ENCODE measurements at places on chromosomes 6 and 20.

DNA sequence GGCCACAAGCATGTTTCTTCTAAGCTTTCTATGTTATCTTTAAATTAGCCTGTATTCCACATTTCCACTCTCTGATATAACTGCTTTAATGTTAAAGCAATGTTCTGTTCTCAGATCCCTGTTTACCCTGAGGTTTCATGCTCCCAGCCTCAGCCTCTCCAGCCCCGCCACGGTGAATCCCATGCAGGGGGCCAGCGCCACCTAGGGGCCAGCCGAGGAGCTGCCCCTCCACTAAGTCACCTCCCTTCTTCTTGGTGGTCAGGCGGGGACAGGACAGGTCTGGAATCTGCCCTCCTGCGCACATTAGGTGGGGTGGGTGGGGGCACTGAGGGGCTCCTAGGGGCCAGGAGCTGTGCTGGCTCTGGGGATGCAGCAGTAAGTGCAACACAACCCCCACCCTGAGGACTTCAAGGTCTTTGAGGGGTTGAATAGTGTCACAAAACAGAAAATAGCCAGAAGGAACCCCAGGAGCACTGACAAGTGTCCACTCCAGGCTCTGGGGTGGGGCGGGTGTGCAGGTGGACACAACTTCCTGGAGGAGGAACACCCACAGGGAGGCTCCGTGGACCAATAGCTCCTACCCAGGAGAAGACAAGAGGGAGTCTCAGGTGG lies 61.6 kb downstream of the RAB44 start:
- DNase-seq: peak; percentile 89

- DNase-seq: no peak
These were observed 164.9 kb upstream of the HEY2 start for GRCh38 chr6:125584468-125584939.

DNA sequence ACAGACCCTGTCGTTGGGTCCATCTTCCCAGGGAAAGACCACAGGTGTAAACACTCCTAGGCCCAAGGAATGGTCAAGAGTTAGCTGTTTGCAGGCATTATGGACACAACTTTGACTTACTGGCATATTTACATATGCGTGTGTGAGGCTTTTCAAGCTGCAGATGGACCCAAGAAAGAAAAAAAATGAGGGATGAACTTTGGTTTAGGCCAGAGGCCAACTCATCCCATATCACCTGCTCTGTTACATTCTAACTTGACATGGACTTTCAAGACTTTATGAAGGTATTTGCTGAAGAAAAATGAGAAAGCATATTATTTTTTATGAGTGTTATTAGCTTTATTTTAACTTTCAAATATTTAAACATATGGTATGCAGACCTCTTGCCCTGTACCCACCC lies 6.9 kb downstream of the COL19A1 start:
- DNase-seq: no peak

- DNase-seq: no peak
These were observed 16.0 kb downstream of the SHLD1 start for GRCh38 chr20:5766085-5766764.

DNA sequence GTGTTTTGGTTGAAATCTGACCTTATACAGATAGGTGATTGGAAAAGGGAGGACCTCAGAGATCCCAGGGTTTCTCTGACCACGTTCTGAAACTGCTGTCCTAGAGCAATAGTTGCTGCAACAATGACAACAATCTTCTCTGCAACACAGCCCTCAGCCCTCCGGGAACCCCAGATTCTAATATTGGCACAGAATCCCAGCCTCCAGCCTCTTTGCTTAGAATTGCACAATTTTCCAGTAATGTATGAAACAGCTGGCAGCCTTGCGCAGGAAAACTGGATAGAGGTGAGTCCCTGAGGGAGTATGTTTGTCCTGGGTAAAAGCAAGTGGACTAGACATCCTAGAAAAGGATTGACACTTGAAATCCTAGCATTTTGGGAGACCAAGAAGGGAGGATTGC lies 30.4 kb upstream of the PNRC1 start:
- no peak for DNase-seq

DNA sequence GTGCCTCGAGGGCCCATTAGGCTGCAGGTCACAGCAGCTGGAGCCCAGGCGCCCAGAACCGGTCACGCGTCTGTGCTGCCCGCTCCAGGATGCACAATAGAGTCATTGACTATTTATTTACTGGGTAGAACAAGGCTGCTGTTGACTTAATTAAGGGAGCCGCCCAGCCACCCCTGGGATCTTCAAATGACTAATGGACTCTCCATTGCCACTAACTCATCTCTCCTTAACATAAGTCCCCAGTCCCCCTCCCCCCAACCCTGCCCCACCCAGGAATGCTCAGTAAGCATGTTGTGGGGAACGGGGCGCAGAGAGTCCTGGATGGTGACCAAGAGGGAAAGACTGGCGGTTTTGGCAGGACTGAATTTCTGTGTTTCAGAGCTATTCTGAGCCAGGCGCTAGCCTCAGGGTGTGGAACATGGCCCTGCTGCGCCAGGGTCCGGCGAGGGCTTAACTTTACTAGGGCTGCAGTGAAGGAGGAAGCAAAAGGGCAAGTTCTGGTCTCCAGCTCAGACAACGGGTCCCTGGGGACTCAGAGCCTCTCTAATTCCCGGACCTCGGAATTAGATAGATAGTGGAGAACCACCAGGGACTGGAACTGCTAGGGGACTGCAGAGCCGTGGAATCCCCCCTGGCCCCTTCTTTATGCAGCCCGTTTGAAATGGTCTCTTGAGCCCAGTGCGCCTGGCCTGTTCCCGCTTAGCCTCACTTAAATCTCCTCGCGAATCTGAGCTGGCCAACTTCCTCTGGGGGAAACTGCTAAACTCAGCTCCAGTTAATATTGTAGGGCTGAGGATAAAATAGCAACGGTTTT lies 1.5 kb upstream of the GRIK2 start:
- no peak for DNase-seq

DNA sequence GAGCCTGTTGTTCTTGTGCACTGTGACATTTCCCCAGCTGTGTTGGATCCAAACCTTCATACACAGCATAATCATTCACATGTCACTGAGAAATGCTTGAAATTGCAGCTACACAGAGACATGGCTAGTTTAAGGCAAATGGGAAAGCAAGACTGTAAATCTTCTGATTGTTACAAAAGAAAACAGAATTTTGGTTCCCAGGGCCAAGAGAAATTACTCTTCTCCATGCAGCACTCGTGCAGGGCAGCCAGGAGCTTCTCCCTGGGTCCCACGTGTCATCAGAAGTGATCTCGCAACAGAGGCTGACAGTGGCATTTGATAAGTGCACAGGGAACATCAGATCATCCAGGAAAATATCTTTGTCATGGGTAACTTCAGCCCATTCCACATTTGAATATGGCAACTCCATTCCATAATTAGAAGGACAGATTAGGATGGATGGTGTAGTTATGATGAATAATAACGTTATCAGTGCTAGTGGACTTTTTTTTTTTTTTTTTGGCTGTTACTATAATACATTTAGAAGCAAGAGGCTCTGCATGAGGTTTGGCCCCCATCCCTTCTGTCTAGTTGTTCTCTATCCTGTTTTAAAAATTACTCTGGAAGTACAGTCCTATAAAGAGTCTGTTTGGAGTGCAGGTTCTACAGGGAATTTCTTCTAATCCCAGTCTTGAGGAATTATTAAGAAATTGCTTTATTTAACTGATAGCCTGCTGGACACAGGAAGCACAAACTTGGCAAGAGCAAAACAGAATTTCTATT lies 571.0 kb upstream of the NOX3 start:
- no peak for DNase-seq

GRCh38 chr20:29326376-29327070 lies 1930.9 kb upstream of the DEFB115 start:
- no peak for DNase-seq
